CD4-positive, alpha-beta memory T cell (primary cell): ENCODE measurements at places on chromosomes 2 and 18. TPM values are rescaled to one million over a fixed set of nuclear protein-coding genes. Genes with fewer than 3 reads are reported as not detected.

- no peak overlapping the region for H3K27ac ChIP-seq
- DNase-seq, result no peak
- no peak overlapping the region for H3K4me3 ChIP-seq
- no peaks in the 10 kb centered on the region for H3K36me3 ChIP-seq
- no peaks in the 10 kb centered on the region for H3K27me3 ChIP-seq
- H3K4me1 ChIP-seq, result no peaks in the 10 kb centered on the region
These were observed 112.1 kb upstream of the PIK3C3 start for GRCh38 chr18:41842886-41843285.

DNA sequence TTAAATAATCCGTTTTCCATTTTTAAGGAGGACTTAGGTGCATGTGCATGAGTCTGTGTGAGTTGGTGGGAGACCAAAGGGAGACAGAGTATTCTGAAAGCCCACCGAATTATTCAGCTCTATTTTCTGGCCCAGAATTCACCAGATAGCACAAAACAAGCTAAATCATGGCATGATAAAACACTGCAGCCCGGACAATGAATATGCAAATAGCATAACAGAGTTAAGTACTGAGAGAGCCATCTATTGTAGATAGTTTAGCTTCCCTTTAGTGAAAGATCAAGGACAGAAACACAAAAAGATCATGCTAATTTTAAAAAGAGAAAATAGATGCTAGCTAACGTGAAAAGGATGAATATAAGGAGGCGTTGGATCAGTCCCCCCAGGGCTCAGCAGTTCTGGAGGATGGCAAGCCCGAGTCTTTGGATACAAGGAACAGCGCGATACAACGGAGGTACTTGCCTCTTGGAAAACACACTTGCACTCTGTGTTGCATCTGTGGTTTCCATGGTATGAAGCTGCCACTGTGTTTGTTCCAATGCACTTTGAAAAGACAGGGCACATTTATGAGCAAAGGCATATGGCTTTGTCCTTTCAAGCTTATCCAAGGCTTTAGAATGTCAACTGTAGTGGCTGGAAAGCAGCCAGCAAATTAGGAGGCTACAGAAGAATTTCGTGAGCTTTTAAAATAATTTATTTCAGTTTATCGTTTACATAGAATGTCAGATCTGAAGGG lies 119.9 kb downstream of the LYPD1 start:
- no peaks in the 10 kb centered on the region for H3K4me1 ChIP-seq
- H3K36me3 ChIP-seq, result no peaks in the 10 kb centered on the region
- no peak overlapping the region for H3K27ac ChIP-seq
- no peaks in the 10 kb centered on the region for H3K27me3 ChIP-seq
- no peak for DNase-seq
- H3K4me3 ChIP-seq, result no peak overlapping the region

- H3K27ac ChIP-seq, result no peak overlapping the region
- no peaks in the 10 kb centered on the region for H3K36me3 ChIP-seq
- no peak for DNase-seq
- H3K27me3 ChIP-seq, result peaks cover 3% of the 10 kb centered on the region
These were observed 141.5 kb upstream of the PKDCC start for GRCh38 chr2:41906338-41906725.

DNA sequence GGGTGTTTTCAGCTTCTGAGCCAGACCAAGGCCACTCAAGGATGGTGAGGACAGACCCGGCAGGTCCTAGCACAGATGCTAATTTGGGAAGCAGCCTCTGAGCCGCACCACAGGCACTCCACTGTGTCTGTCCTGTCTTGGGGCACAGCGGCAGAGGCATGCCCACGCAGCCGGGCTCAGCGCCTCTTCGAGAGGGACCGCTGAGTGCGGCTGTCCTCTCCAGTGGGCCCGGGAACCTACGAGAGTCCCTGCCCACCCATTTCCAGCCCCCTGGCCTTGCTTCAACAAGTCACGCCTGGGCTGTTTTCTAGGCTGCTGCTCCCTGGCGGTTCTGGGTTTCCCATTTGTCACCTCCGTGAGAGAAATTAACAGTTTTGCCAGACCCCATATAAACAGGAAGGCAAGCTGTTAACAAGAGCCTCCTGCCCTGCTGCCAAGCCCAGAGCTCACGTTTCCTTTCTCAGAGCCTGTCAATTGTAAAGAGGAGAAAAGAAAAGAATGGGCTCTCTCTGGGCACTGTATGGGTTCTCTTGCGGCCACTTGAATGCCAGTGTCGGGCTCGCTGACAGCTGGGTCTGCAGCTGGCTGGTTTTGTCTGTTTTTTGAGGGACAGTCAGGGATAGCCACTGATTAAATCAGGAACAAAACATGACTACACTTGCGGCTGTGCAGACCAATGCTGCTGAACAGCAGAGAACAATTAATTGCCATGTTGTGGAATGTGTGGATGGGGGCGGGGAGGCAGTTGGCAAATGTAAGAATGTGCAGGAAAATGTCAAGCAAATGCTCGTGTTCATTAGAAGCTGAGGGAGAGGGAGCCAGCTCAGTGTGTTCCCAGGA lies 30.6 kb downstream of the TMEM17 start:
- no peaks in the 10 kb centered on the region for H3K27me3 ChIP-seq
- H3K36me3 ChIP-seq, result no peaks in the 10 kb centered on the region
- H3K27ac ChIP-seq, result no peak overlapping the region
- peaks cover 9% of the 10 kb centered on the region for H3K4me1 ChIP-seq
- no peak for DNase-seq

C1QL2 gene
- not detected for total RNA-seq

DNA sequence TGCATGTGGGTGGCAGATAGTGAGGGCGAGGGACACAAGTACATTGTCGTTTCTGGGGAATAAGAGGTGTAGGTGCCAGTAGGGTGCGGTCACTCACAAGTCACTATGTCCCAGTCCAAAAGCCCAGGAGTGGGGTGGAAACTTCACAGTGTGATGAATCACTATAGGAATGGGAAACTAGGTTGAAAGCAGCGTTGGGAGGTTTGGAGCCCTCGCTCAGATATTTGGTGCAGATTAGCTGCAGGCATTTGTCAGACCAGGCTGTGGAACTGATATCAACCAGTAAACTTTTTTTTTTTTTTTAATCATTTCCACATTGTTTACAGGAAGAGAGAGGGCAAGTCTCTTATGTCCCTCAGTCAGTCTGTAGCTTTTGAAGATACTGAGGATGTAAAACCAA lies 121.8 kb downstream of the CERS6 start:
- peaks cover 34% of the 10 kb centered on the region for H3K4me1 ChIP-seq
- no peak for DNase-seq
- no peak overlapping the region for H3K27ac ChIP-seq

GRCh38 chr2:22110244-22110651 lies 986.5 kb downstream of the TDRD15 start:
- no peak overlapping the region for H3K27ac ChIP-seq
- no peaks in the 10 kb centered on the region for H3K27me3 ChIP-seq
- no peaks in the 10 kb centered on the region for H3K4me1 ChIP-seq
- no peaks in the 10 kb centered on the region for H3K36me3 ChIP-seq

CXCR4 gene
- total RNA-seq, result 308 TPM
